ENCODE measurements at places on chromosomes 5 and 9.

- DNase-seq = no peak
Measured at GRCh38 chr5:142576804-142577203, 109.1 kb downstream of the FGF1 start.

DNA sequence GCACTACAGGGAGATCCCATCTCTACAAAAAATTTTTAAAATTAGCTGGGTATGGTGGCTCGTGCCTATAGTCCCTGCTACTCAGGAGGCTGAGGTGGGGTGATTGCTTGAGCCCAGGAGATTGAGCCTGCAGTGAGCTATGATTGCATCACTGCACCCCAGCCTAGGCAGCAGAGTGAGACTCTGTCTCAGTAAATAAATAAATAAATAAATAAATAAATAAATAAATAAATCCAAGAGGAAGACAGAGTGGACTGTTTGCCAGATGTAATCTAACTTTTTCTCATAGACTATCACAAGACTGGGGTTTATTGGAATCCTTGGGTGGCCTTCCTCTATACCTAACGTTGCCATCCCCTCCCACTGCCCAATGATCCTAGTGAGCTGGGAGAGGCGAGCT, 19.2 kb upstream of the TCF7 start:
- DNase-seq = no peak

- DNase-seq = no peak
Measured at GRCh38 chr9:72210522-72210921, 61.3 kb downstream of the GDA start.

GRCh38 chr9:113966394-113966793, 90.3 kb downstream of the ZNF618 start:
- no peak for DNase-seq

- DNase-seq = no peak
Measured at GRCh38 chr5:902129-902916, 9.6 kb downstream of the TRIP13 start.

GRCh38 chr9:5869315-5870019, 21.2 kb upstream of the MLANA start:
- no peak for DNase-seq

- no peak for DNase-seq
Measured at GRCh38 chr9:9670454-9670853, 942.3 kb downstream of the PTPRD start.

DNA sequence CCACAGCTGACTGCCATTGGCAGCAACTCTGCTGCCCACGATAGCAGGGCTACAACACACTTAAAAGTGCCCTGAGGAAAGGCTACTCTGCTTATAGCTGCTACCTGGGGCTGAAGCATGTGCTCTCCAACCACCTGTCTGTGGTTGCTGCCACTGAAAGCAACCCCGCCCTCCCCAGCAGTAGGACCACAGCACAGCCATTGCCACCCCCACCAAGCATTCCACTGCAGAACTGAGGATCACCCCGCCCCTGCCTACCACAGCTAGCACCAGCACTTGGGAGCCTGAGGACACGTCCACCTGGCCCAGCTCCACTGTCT, 85.8 kb downstream of the LPAR1 start:
- no peak for DNase-seq

- DNase-seq = no peak
Measured at GRCh38 chr9:3887786-3888496, 362.1 kb upstream of the RFX3 start.

- no peak for DNase-seq
Measured at GRCh38 chr9:34987160-34987901, 2.2 kb upstream of the DNAJB5 start.

DNA sequence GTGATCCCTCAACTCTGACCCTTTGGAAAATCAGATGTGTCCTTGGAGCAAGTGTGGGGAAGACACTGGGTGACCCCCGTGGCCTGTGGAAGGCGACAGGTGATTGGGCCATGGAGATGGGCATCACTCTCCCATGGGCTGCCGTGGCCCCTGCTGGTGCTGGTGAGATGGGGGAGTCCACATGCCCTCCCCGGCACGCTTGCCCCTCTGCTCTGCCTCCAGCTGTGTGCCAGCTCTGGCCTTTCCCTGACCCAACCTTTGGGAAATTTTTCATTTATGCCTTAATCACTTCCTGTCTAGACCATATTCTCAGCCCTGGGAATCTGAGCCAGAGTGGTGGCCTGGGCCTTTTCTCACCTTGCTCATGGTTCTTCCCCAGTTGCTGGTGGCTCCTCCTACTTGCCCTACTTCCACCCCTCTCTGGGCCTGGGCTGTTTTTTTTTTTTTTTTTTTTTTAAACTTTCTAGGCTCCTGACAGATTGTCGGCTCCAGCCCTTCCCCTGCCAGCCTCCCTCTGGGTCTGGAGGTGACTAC, 56.6 kb downstream of the RGS3 start:
- DNase-seq = peak; percentile 40

DNA sequence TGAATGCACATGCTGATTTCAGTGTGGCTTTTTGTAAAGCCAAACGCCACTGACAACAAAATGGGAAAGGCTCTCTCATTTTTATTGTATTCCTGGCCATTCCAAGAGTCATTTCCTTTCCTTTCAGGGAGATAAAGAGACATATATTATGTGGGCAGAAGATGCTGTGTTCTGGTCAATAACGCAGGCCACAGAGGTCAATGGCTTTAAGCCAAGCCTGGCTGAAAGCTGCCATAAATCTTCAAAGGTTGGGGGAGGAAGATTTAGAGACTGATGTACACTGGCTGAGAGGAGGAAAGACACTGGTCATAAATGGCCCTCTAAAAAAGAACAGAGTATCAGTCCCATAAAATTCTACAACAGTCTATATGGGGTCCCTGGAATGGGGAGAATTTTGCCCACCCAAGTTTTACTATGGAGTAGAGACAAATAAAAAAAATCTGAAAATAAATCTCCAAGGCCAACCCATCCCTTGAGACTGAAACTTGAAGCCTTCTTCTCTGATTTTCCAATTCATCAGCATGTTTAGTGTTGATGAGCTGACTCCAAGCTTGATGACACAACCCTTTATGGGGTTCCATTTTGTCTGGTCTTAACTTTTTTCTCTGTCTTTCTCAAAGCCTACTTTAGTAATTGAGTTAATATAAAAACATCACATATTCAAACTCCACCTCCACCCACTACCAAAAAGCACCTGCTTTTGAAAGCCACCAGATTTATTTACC, 152.1 kb upstream of the SLC24A2 start:
- no peak for DNase-seq

- DNase-seq = no peak
Measured at GRCh38 chr5:9557696-9558095, 11.8 kb upstream of the SEMA5A start.

DNA sequence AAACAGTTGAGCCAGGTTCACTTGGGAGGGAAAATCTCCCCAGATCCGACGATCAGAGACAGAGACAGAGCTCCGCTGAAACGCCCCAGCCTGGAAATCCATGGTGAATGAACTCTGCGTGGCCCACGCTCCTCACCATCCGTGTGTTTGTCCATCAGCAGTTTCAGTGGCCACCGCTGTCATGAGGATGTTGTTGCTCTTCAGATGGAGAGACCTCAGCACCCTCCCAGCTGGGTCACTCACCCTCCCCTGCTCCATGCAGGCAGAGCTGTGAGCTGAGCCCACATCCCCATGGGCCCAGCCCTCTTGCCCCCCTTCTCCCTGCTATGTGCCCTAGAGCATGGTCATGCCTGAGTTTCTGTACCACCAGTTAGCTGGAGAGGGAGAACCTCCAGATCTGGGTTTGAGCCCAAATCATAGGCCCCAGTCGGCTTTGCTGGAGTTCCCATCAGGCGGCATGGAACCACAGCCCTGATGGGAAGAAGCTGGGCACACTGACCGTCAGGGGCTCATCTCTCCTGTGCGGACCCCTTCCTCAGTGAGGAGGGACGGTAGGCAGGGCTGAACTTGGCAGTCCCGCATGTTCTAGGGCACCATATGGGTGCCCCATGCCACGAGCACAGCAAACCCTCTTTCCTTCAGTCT, 154.4 kb upstream of the COL5A1 start:
- DNase-seq = no peak

DNA sequence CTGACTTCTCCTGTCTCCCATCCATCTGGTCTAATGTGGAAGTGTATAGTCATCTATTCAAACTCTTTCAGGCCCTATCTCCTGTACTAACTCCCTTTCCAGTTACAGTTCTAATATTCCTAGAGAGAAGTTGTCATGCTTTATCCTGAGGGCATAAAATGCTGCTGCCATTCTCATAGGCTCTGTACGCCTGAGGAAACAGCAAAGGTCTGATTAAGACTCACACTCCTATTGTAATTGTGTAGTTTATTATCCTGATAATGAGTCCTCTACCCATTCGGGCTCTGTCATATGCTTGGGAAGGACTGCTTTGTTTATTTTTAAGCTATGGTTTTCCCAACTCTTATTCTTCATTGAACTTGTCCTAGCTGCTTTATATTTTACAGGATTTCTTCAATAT, 290.4 kb downstream of the TMEM38B start:
- DNase-seq = no peak

GRCh38 chr5:151205411-151205810, 18.5 kb downstream of the CCDC69 start:
- no peak for DNase-seq

GRCh38 chr9:107794259-107794658, 304.7 kb upstream of the KLF4 start:
- no peak for DNase-seq

GRCh38 chr5:160357394-160357793, 13.0 kb downstream of the C1QTNF2 start:
- DNase-seq = no peak

DNA sequence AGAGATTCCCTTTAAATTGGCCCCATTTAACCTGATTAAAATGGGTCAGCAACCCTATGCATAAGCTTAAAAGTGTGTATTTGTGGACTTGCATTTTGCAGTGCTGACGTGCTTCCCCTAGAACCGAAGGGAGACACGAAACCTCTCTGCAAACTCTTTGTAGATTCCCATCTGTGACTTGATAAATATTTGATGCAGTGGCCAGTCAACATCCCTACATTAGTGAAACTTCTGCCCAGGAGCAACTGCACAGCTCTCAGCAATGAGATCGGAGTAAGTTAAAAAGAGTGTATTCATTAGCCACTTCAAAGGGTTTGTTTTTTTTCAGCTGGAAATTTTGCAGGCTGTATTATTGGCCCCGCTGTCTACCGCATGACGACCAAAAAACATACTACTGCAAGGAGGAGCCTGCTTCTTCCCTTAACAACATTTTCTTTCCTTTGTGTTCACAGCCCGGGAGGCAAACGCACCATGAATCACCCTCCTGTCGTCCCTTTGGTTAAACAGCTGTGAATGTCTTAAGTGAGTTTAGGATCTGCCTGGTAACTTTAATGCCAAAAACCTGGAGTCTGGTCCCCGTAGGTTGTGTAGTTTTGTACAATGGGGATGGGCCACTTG, 38.0 kb upstream of the TCERG1 start:
- DNase-seq = no peak

DNA sequence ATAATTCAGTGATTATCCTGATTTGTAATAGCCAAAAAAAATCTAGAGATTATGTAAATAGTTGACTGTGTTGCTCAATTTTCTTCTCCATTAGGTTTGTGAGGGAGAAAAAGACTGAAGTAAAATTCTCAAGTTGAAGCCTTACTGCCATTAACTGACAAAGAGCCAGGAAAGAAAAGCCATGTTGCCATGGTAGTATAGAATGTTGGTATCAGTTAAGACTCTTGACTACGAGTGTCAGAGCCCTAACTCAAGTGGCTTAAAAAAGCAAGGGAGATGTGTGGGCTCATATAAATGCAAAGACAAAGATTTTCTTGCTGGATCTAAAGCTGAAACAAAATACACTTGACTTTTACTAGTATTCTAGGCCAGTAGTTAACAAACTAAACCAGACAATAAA, 571.7 kb downstream of the KCTD16 start:
- DNase-seq = no peak

DNA sequence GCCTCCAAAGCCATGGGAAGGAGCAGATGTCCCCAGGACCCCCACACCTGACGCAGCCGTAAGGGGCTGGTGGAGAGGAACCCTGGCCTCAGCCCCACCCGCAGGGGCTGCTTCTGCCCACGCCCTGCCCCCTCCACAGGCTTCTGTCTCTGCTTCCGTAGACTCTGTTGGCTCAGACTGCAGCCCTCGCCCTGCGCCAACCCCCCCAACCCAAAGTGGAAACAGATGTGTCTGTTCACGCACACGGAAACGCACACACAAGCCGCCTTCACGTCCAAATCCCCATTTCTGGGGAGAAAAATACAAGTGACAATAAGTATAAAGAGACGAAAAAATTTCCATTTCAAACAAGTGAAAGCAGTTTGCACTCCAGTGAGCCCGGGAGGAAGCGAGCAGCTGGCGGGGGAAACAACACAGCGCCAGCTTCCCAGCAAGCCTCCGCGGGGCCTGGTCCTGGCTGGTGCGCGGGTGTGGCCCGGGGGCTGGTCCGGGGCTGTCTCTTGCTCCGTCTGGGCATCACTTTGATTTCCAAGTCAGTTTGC, 32.6 kb upstream of the RXRA start:
- DNase-seq = no peak

- DNase-seq = no peak
Measured at GRCh38 chr9:38272710-38273109, 119.8 kb upstream of the ALDH1B1 start.

GRCh38 chr9:103816146-103816545, 278.0 kb upstream of the SMC2 start:
- DNase-seq = no peak

DNA sequence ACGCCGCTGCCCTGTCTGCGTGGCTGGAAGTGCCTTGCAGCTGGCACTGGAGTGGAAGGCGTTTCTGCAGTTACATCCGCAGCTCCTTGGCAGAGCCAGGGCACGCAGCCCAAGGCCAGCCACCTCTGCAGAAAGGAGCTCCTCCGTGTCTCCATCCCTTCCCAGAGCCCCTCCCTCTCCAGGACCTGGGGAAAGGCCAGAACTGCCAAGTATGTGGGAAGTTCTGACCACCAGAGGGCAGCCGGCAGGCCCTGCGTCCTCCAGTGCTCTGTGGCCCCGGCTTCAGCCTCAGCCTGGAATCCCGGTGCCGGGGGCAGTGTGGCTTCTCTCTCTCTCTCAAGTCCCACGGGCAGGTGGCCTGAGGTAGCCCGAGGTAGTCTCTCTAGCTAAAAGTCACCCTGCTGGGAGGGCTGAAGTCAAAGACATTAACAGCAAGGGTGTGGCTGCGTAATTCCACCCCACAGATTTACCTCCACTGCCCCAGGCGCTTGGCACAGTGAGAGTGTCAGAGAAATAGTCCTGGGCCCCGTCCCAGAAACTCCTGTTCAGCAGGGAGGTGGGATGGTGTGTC, 101.7 kb upstream of the FCN2 start:
- DNase-seq = no peak

DNA sequence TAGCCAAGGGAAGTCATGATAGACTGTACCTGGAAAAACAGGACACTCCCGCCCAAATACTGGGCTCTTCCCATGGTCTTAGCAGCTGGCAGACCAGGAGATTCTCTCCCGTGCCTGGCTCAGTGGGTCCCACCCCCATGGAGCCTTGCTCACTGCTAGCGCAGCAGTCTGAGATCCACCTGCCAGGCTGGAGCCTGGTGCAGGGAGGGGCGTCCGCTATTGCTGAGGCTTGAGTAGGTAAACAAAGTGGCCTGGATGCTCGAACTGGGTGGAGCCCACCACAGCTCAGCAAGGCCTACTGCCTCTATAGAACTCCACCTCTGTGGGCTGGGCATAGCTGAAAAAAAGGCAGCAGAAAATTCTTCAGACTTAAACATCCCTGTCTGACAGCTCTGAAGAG, 10.1 kb upstream of the THG1L start:
- no peak for DNase-seq

- no peak for DNase-seq
Measured at GRCh38 chr9:92780206-92780605, 15.6 kb upstream of the BICD2 start.
